ENCODE measurements at places on chromosomes 4 and X. TPM values are rescaled to one million over a fixed set of nuclear protein-coding genes. Genes with fewer than 3 reads are reported as not detected.

ANTXR2 gene
- 107 TPM for total RNA-seq

CXCL8 gene
- 1.3 TPM for total RNA-seq

BTC gene
- total RNA-seq: 3.1 TPM

CWH43 gene
- not detected for total RNA-seq

NDP gene
- 5.3 TPM for total RNA-seq

MAPK10 gene
- 8.0 TPM for total RNA-seq

PLP1 gene
- not detected for total RNA-seq

APLN gene
- total RNA-seq: 0.17 TPM

GSX2 gene
- total RNA-seq: 0.33 TPM

MAGEA12 gene
- not detected for total RNA-seq

PABPC1L2B gene
- total RNA-seq: not detected

BRS3 gene
- total RNA-seq: not detected
